NCI-H2081 treated with DMSO at 0.1 percent for 48 hours (cell line): ENCODE measurements at places on chromosomes 6 and 20.

GRCh38 chr6:86937219-86938079, at the start of gene HTR1E:
Gene HTR1E (plus strand): TSS chr6:86937528. CDS start chr6:87015335, 77,807 bp downstream.
- DNase-seq: peak; percentile 9

DNA sequence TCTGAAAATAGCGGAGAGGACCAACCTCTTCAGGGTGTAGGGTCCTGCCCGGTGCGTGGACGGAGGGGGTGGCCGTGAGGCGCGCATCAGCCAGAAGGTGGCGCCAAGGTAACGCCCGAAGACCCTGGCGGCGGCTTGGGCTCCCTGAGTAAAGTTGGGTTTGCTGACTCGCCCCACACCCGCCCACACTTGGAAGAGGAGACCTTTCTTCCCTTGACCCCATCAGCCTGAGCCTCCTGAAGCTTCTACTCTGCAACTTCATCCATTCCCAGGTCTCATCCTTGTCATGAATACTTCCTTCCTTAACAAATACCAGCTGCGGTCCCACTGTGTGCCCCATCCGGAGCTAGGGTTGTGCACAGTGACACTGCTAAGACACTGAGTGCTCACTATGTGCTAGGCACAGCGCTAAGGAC, 14.6 kb downstream of the CD40 start:
- DNase-seq: no peak

- DNase-seq: no peak
These were observed 131.2 kb downstream of the CCDC170 start for GRCh38 chr6:151624900-151625536.

DNA sequence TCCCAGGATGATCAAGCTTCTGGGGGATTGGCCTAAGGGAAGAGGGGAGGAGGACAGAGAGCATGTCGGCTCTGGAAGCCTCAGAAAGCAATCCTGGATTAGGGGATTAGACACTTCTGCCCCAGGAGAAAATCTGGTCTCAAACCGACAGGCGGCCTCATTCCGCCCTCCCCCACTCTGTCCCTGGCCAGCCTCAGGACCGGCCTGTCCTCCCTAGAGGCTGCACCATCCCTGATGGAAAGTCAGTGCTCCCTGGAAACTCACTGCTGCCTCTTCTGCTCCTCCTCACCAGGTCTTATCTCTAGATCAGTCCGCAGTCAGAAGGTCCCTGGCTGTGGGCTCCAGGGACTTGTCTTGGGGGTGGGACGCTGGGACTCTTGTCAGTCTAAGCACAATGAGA, 905 bp upstream of the SLC12A5 start:
- DNase-seq: no peak

- no peak for DNase-seq
These were observed 37.1 kb downstream of the AFG1L start for GRCh38 chr6:108331982-108332381.
